ENCODE measurements at places on chromosomes 5 and 9.

DNA sequence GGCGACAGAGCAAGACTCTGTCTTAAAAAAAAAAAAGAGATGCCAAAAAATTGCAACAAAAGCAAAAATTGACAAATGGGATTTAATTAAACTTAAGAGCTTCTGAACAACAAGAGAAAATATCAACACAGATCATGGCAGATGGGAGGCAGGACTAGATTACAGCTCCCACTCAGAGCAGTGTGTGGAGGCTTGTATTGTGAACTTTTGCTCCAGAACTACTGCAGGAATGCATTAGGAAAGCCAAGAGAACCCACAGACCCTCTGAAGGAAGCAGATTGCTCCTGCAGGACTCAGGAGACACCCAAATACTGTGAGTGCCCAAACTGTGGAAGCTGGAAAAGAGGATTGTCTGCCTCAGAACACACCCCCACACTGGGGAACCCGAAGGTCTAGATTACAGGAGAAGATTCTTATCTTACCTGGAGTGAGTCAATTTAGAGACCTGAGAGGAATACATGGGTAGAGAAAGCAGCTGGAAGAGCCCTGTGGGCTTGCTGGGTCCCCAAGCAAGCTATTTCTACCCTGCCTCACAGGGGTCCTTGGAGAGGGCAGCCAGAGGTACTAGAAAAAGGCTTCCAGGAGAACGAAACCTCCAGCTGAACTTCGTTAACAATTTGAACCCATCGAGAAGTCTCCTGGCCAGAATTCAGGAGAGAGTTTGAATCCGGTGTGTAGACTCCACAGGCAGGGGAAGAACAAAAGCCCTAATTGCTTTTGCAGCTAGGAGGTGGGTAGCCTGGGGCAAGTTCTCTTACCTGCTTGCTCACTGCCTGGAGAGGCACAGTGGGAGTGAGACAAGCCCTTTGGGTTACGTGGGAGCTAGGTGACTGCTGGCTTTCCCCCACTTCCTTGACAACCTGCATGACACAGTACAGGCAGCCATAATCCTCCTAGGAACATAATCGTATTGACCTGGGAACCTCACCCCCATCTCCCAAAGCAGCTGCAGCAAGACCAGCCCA is 593.4 kb upstream of the RGMB start:
- no peak for DNase-seq

GRCh38 chr5:19918780-19919179 is 69.2 kb downstream of the CDH18 start:
- DNase-seq = no peak

- DNase-seq = no peak
Measured at GRCh38 chr5:150622157-150622556, 18.3 kb upstream of the SYNPO start.

DNA sequence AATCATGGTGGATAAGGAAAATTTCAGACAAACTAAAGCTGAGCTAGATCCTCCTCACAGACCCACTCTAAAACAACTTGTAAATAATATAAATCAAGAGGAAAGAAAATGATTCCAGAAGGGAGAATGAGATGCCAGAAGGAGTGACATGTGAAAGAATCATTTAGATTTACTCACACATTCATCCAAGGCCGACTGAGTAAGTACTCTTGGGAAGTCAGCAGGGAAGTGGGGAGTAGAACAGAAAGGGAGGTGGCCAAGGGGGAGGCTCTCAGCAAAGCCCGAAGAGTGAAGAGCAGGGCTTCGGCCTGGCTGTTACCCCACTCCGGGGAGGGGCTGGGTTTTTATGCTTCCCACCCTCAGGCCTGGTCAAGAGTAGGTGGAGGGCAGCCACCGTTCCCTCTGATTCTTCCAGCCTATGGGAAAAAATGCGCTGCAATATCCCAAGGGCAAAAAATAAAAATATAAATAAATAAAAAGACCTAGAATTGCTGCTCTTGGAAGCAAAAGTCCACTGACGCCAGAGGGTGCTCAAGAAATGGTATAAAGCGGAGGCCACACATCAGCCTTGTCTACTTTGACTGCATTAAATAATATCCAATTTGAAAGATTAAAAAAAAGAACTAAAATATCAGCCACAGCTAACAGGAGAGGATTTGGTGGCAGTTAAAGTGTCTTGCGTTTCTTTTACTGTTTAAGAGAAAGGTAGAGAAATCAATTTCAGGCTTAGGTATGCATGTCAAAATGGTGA is 110.2 kb upstream of the COL5A1 start:
- no peak for DNase-seq

- DNase-seq = no peak
Measured at GRCh38 chr5:178740921-178741320, 10.5 kb upstream of the ZNF354A start.

- no peak for DNase-seq
Measured at GRCh38 chr5:172407241-172407691, 47.1 kb downstream of the SH3PXD2B start.

DNA sequence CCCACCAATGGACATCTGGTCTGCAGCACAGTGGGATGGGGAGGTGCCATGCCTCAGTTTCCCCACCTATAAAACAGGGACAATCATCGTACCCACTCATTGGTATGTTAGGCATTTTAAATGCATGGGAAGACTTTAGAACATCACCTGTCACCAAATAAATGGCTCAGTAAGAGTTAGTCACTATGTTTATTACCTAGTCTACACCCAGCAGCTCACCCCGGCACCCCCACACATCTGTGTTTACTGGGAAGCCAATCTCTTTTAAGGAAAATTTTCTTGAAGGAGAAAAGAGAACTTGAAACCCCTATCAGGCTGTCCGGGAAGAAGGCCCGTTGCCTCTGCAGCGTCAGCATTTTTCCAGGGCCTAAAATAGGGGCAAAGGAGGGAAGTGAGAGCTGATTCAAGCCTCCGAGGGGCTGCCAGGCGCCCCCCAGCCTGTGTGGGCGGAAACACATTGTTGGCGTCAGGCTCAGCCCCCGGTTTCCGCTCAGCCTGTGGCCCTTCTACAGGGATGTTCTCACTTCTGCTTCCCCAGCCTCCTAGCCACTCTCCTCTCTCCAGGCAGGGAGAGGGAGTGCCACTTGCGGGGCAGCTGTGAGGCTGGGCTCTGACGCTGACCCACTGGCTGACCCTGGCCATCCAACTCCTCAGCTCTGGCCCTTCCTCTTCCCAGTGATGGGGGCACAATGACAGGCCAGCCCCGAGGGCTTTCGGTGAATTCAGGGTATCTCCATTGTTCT is 4.6 kb downstream of the CSF1R start:
- DNase-seq = no peak

GRCh38 chr5:165906871-165907270 is 2384.6 kb upstream of the WWC1 start:
- no peak for DNase-seq

GRCh38 chr9:132728497-132728896 is 58.2 kb downstream of the GTF3C4 start:
- no peak for DNase-seq

DNA sequence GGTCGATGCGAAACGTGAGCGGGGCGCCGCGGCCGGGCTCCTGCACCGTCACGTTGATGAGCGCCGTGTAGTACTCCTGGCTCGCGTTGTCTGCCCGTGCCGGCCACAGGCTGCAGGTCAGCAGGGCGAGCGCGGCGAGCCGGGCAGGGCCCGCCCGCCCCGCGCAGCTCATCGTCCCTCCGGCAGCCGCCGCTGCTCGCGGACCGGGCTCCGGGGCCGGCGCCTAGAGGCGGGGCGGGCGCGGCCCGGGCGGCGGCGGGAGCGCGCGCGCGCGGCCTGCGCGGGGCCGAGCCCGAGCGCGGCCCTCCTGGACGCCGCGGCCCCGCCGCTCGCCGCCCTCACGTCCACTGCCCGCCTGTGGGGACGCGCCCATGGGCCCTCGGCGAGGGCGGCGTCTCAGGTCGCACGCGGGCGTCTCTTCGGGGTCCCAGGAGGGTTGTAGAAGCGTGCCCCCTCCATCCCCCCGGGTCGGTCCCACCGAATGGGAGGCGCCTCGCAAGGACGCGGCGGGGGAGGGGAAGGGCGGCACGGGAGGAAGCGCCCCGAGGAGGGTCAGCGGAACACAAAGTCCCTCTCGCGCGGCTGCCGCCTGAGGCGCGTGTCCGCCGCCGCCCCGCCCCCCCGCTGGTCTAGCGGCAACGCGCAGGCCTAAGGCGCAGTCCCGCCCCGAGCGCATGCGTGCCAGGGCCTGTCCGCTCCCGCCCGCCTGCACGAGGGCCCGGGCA is at the start of gene RNF130:
TSS of gene RNF130 (minus strand) at position 229 of the 725 bp plus-strand sequence. CDS start at position 172, 57 bp downstream.
- DNase-seq = peak; percentile 81

Measured in amniotic stem cell (primary cell).